ENCODE measurements at places on chromosomes 5 and 9.

- DNase-seq, result no peak
These were observed 248.9 kb downstream of the PIK3R1 start for GRCh38 chr5:68464424-68464823.

GRCh38 chr5:151628112-151628823 is 37.1 kb upstream of the FAT2 start:
- DNase-seq, result no peak

DNA sequence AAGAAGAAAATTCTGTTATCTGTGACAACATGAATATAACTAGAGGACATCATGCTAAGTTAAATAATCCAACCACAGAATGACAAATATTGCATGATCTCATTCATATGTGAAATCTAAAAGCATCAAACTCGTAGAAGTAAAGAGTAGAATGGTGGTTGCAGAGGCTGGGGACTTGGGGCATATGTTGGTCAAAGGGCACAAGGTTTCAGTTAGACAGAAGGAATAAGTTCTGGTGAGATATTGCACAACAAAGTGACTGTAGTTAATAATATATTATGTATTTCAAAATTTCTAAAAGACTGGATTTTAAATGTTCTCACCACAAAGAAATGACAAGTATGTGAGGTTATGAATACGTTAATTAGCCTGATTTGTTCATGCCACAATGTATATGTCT is 24.8 kb downstream of the GRIA1 start:
- DNase-seq, result no peak

DNA sequence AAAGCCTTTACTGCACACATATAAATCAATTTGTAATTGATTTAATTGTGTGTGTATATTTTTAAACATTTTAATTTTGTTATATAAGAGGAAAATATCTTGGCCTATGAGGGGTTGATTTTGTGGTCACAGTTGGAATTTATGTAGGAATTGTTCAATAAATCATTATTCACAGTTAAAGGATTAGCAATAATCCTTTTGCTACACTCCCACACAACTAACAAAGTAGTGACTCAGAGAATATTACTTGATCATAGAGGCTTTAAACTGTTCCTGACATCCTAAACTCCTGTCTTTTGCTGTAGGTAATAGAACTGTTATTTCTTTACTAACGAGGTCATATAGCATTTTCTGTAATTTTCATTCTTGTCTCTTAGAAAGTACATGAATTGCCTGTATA is 95.5 kb downstream of the ZCCHC7 start:
- no peak for DNase-seq

- DNase-seq, result no peak
These were observed 127.7 kb downstream of the CPLANE1 start for GRCh38 chr5:37121465-37121864.

DNA sequence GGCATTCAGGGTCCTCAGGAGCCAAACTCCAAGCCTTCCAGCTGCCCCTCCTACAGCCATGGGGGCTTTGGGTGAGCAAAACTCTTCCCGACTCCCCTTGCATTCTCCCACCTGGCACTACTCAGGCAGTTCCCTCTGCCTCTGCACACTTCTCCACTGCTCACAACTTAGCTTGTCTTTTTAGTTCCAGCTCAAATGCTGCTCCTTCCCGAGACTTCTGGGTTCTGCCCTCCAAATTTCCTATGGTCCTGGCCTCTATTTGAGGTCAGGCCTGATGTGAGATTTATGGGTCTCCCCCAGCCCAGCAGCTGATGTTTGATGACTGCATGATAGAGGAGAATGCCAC is 5.7 kb upstream of the SLC25A48 start:
- no peak for DNase-seq

Data from NCI-H748 treated with DMSO at 0.1 percent for 48 hours (cell line).